ENCODE measurements at places on chromosomes 2 and 18. TPM values are rescaled to one million over a fixed set of nuclear protein-coding genes. Genes with fewer than 3 reads are reported as not detected.

LYPD6 gene
- 12.3 TPM for total RNA-seq

OBSL1 gene
- 18.3 TPM for total RNA-seq

IL18RAP gene
- 3.3 TPM for total RNA-seq

UGT1A3 gene
- 3.2 TPM for total RNA-seq

DNA sequence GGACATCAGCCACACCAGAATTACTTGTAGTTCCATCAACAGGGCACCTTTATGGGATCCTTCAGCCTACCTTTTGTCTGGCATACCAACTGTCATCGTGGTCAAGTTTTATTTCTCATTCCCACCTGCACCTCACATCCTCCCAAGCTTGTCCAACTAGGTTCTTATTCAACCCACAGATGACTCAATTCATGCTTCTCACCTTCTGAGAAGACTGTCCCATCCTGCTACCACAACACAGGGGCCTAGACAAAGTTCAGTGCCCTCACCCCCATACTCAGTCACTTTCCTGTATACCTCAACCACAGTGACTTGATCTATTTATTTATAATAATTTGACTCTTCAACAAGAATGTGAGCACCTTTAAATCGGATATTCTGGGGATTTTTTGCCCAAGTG lies 114.4 kb upstream of the ACVR1C start:
- no peak for DNase-seq

DNA sequence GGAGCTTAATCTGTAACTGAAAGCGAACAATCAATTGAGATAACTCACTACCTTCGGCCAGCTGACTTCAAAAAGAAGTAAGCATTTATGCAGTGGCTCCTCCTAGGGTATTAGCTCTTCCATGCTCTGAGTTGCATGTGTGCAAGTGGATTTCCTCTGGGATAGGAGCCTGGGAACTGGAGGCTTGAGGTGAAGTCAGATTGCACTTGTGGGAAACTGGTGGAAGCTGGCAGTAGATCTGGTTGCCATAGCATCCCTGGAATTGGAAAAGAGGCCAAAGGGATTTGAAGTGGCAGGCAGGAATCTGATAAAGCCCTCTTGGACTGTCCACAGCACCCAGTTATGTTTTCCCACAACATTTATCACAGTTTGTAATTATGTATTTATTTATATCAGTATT lies 50.6 kb upstream of the FMNL2 start:
- no peak for DNase-seq

- DNase-seq: no peak
These were observed 42.8 kb downstream of the LIMS1 start for GRCh38 chr2:108577099-108577498.

DNA sequence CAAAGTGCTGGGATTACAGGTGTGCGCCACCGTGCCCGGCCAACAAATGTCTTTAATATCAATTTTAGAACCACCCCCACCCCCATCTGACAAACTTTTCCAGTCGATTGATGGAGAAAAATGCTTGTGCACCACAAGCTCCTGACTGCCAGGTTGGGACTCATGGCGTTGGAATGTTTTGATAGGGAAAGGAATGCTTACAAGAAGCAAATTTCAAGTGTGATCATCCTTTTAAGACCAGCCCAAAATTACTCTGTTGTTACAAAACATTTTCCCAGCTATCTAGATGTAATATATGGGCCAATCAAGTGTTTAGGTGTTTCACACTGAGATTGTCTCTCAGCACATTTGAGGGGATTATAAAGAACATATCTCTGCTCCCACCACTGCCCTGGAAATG lies 45.2 kb downstream of the UBXN4 start:
- DNase-seq: no peak

GRCh38 chr2:108616751-108617161 lies 82.5 kb downstream of the LIMS1 start:
- no peak for DNase-seq

DNA sequence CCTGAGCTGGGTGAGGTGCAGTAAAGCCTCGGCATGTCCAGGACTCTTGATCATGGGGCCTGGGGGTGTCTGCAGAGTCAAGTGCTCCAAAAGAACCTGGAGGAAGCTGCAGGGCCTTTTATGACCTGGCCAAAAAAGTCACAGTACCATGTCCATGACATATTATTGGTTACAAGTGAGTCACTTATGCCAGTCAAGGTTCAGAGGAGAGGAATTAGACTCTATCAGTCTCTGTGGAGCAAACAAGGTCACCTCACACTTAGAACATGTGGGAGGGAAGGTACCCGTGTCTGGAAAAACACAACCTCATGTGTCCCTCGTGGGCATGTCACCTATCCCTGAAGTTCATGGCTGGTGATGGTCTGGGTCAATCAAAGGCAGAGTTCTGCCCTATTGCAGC lies 465.7 kb downstream of the FBXO15 start:
- DNase-seq: no peak

DNA sequence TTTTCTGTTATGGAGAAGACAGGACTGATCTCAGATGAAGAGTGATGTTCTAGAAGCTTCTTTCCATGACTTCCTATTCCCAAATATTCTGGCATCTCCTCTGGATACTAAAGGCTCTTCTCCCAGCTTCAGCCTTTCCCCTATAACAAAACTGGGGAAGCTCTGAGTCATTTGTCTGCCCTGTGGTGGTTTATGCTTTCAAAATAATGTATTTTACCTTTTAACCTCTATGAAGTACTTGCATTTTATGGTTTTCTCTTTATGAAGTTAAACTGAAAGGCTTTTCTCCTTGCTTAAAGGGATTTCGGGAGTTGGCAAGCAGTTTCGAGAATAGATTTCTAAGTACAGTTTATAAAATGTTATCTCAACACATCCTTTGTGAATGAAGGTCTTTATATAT lies 104.4 kb downstream of the TANC1 start:
- no peak for DNase-seq

- no peak for DNase-seq
These were observed 400.7 kb downstream of the HRH4 start for GRCh38 chr18:24860978-24861680.

GRCh38 chr18:55838319-55838718 lies 250.3 kb upstream of the TCF4 start:
- no peak for DNase-seq
